ENCODE measurements at places on chromosomes 13 and 19.
A peak's percentile ranks its signal among the peaks of the same experiment; 100 is the strongest.

DNA sequence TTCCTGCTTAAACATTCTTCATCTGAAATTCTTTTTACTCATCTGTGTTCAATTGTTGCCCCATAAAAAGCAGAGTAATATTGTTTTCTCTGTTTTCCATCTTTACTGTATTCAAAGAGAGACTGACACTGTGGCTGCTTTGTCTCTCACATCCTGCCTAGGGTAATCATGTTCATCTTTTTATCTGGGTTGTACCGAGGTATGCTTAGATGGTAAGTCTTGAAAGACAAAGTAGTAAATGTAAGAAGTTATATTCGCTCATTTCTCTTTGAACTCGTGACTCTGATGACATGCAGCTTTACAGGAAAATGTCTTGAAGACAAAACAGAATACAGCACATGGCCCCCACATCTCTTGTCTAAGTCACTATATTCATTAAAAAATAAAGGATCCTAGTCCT, 20.0 kb upstream of the CYSLTR2 start:
- DNase-seq = no peak

DNA sequence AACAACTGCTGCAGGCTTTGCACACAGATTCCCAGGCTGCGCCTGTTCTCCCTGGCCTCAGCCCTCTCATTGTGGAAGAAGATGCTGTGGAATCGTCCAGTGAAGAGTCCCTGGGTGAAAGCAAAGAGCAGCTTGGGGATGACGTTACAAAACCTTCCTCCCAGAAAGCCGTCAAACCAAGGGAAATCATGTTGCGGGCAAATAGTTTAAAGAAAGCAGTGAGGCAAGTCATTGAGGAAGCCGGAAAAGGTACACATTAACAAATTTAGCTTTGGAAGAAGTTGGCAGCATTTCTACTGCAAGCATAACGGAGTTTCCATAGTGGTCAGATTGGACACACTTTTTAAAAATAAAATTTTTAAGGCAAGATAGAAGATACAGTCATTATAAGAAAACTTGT, 82.9 kb upstream of the AKAP11 start:
- no peak for DNase-seq

- no peak for DNase-seq
Observed at GRCh38 chr19:46351241-46352041, 4.6 kb downstream of the PPP5C start.

- no peak for DNase-seq
Observed at GRCh38 chr13:96071504-96071903, 18.3 kb upstream of the UGGT2 start.

GRCh38 chr13:111437417-111437816, 117.0 kb downstream of the TEX29 start:
- no peak for DNase-seq

- no peak for DNase-seq
Observed at GRCh38 chr19:728011-728410, 19.3 kb downstream of the PALM start.

GRCh38 chr13:88761145-88761544, 1090.0 kb downstream of the SLITRK5 start:
- no peak for DNase-seq

DNA sequence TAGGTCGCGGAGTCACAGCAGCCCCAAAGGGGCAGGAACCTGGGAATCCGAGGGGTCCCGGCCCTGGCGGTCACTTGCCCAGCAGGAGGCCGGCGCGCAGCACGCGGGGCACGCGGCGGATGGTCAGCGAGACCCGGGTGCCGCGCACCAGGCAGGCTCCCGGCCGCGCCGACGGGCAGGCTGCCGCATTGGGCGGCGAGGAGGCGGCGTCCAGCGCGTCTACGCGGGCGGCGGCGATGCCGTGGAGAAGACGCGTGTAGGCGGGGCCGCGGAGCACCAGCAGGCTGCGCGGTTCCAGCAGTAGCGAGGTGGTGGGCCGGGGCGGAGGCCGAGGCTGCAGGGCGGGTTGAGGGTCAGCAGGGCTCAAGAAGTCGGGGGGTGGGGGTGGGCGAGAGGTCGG, 607 bp upstream of the SYNE4 start:
- DNase-seq = peak; percentile 23

DNA sequence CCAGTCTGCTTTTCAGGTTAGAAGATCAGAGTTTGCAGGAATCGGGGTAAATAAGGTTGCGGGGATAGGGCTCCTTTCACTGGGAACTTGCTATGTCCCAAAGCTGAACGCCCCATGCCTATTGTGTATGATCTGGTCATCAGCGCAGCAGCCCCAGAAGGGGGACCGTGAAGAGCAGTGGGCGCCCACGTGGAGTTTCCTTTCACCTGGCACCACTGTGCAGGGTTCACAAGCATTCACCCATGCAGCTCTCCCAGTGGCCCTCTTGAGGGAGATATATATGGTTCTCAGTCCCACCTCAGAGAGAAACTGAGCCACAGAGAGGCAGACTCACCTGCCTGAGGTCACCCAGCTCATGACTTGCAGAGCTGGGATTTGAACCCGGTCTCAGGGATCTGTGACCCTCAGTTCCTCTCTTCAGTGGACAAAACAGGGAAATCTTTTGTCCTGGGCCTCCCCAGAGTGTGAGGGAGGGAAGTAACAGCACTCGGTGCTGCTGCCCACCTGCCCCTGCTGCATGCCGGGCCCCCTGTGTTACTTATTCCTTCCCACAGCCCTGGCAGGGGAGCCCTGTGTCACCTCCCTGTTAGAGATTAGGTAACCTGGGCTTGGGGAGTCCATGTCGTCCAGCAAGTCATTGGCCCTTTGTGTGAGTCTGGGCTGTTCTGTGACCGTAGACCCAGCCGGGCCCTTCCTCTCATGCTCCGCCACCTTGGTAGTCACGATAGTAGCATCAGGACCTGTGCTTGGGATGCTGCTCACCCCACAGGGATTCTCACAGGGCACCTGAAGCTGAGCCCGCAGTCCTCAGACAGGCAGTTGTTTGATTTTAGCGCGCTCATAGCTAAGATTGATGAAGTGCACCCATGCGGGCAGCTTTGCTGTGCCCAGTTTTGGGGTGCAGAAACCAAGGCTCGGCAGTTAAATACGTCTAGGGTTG, 27.9 kb downstream of the PPP5C start:
- DNase-seq = no peak

DNA sequence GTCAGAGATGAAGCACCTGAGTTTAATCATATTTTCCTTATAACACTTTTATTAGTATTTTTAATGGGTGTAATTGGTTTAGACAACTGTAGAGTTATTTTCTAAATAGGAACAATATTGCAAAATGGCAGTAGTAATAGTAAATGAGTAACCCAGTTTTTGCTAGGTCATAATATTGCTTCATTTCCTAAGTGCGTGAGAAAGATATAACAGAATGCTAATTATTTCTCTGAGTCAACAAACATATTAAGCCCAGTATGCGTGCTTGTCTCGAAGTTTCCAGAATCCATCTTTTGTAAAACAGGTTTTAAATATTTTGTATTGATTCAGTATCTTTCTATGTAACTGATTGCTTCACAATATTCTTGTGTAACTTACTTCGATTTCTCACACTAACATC, 315.3 kb downstream of the MYO16 start:
- DNase-seq = no peak

- no peak for DNase-seq
Observed at GRCh38 chr19:9937001-9937411, 691 bp upstream of the OLFM2 start.
